ENCODE measurements at places on chromosomes 1 and 21. TPM values are rescaled to one million over a fixed set of nuclear protein-coding genes. Genes with fewer than 3 reads are reported as not detected.

Gene OR2AK2
- not detected for total RNA-seq

Gene HUNK
- 39.5 TPM for total RNA-seq

Gene FHAD1
- 5.0 TPM for total RNA-seq

Gene CRABP2
- 70.4 TPM for total RNA-seq

Gene EFNA1
- total RNA-seq = 22.2 TPM

Gene IQCC
- total RNA-seq = 5.1 TPM

Gene TBX19
- 2.3 TPM for total RNA-seq

Gene HENMT1
- 5.9 TPM for total RNA-seq

Gene SIK1
- total RNA-seq = 8.1 TPM

Gene GPR61
- total RNA-seq = 0.53 TPM

Gene TMEM269
- total RNA-seq = 0.42 TPM

Gene PER3
- total RNA-seq = 2.6 TPM

Gene DPT
- not detected for total RNA-seq

Gene SPRR2A
- total RNA-seq = not detected

Gene KIF2C
- total RNA-seq = 26.6 TPM

Gene SLC1A7
- total RNA-seq = not detected

Gene PNRC2
- total RNA-seq = 148 TPM

Gene HSF2BP
- total RNA-seq = 2.0 TPM

Gene B3GALT5
- total RNA-seq = 1.6 TPM

Gene RAB42
- 2.1 TPM for total RNA-seq

Gene DCST1
- not detected for total RNA-seq

Gene AMY2A
- total RNA-seq = not detected

Gene TTC22
- total RNA-seq = 2.4 TPM

Gene RCAN1
- 11.6 TPM for total RNA-seq

Gene AKNAD1
- total RNA-seq = not detected

Gene BCAN
- total RNA-seq = not detected

Gene AUNIP
- total RNA-seq = 5.9 TPM

Gene KRTAP21-2
- total RNA-seq = not detected

Gene PTPN7
- total RNA-seq = not detected

Gene NUAK2
- 5.6 TPM for total RNA-seq

Gene EXO5
- 14.8 TPM for total RNA-seq

Gene OR2G6
- not detected for total RNA-seq
